Activated CD8-positive, alpha-beta memory T cell treated with anti-CD3 and anti-CD28 coated beads for 48 hours (primary cell): ENCODE measurements at places on chromosomes 13 and 19.

GRCh38 chr19:18987456-18987855, 45.9 kb downstream of the SUGP2 start:
- no peak for DNase-seq

DNA sequence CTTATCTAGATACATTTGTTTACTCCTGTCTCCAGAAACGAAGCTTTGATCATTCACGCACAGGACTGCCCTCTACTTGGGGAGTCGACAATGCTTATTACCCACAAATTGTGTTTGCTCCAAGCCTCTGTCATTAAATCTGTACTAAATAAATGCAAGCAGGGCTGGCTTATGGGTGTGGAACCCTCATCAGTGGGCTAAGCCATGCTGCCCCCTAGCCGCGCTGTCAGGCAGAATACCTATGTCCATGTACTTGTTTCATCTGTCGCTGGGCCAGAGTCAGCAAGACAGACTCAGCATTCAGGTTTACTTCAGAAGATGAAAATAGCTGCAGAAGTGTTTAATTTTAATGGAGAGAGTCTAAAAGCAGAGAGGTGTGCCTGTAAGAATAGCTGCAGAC, 110.0 kb upstream of the PRR20A start:
- DNase-seq: no peak

- DNase-seq: no peak
Measured at GRCh38 chr13:113442354-113442984, 10.8 kb downstream of the ADPRHL1 start.

GRCh38 chr19:1017115-1017905, 3.6 kb downstream of the TMEM259 start:
- no peak for DNase-seq

DNA sequence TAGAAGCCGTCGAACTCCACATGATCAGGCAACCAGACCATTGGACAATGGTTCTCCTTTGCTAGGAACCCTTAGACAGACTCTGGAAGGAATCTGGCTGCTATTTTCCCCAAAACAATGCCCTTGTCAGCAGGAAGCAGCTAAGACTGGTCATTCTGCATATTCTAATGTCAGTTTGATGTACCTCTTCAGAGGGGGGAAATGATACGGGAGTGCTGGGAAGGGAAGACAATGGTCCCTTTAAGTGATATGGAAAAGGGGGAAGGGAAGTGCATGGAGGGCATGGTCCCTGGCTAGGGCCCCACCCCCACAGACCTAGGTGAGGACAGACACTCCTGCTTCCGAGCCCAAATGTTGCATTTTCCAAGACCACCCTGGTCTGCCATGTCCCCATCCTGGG, 389.0 kb upstream of the SLITRK6 start:
- DNase-seq: no peak

DNA sequence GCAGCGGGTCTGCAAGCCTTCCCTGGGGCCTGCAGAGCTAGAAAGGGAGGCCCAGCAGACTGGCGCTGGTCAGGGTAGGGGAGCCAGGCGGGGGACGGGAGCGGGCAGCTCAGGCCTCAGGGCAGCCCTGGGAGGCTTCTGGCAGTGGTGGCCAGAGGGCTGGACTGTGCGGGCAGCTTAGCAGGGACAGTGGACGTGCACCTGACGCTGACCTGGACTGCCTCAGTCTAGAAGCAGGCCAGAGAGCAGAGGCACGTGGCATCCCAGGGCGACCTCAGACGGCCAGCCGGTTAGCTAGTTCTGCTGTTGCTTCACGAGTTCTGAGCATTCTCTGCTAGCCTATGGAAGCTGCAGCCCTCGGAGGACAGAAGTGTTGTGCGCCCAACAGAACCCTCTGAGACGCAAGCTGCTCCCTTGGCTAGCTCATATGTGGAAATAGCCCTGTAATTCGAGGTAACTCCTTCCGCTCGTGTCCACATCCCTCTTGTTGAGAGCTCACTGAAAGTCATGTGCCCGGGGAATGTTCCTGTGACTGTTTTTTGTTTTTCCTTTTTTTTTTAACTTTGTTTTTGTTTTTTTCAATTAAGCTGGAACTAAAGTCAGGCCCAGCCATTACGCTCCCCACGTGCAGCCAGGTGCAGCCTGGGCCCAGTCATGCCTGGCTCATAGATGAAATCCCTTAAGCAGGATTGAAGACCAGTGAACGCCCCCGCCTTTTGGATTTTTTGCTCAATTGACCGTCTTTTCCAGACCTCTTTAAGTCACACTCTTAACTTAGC, 1.9 kb upstream of the FAM174C start:
- no peak for DNase-seq

GRCh38 chr13:26989261-26989956, 182.2 kb downstream of the USP12 start:
- DNase-seq: no peak

DNA sequence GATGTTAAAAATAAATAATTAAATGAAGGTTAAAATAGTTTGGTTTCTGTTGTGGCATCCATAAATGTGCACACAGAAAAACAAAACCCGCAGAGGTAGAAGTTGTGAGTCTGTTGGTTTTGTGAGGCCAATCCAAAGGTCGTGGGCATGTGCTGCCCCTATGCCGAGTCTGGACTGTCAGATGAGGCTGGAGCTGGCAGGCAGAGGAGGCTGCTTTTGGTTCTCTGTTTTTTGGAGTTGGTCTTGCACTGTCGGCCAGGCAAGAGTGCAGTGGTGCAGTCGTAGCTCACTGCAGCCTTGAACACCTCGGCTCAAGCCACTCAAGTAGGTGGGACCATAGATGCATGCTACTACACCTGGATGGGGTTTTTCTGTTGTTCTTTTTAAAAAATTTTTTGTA, 43.7 kb downstream of the TSSK6 start:
- DNase-seq: no peak

GRCh38 chr13:73450583-73450982, 391.8 kb downstream of the KLF5 start:
- DNase-seq: no peak

DNA sequence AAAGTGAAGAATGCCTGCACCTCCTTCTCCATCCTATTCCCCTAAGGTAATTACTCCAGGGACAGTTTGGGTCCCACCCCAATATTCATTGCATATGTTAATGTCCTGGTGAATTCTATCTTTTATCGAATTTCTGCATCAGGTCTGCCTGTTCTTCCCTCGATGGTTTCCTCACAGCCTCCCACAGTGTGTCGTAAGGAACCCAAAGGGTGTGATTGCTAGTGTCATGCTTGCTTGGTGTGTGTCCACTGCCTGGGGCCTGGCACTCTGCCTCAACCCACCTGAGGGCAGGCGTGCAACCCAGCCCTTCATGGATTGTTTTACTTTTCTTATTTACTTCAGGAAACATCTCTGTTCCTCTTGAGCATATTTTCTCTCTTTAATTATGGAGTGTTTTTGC, 60.2 kb upstream of the CYSLTR2 start:
- no peak for DNase-seq

GRCh38 chr19:1408300-1409203, 1.2 kb downstream of the DAZAP1 start:
- peak; percentile 36 for DNase-seq
